ENCODE measurements at places on chromosomes 16 and 17.

GRCh38 chr17:20010099-20010863 lies 1.1 kb downstream of the SPECC1 start:
- peak; percentile 51 for DNase-seq

GRCh38 chr16:27618606-27619327 lies 68.8 kb downstream of the KATNIP start:
- no peak for DNase-seq

DNA sequence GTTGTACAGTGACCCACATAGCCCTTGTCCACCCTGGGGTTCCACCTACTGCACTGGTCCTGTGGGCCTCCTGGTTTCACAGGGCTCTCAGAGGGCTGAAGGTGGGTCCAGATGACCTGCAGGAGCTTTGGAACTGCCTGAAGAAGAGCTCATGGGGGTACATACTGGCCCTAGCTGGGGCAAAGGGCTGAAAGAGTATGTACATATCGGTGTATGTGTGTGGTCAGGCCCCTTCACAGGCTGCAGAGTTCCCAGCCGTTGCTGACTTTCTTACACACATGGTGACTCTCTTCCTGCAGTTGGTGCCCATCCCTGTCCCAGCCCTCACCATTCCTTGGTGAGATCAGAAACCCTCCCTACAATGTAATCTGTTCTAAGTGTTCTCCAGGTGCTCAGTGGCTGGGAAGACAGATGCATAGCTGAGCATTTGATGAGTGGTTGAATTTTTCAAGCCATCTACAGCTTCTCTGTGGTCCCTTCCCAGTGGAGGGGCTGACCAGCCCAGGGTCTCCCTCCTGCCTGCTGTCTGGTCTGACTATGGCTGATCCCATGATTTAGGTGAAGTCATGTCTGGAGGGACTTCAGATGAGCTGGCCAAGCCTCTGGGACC lies 2.4 kb upstream of the NFATC3 start:
- DNase-seq, result no peak

DNA sequence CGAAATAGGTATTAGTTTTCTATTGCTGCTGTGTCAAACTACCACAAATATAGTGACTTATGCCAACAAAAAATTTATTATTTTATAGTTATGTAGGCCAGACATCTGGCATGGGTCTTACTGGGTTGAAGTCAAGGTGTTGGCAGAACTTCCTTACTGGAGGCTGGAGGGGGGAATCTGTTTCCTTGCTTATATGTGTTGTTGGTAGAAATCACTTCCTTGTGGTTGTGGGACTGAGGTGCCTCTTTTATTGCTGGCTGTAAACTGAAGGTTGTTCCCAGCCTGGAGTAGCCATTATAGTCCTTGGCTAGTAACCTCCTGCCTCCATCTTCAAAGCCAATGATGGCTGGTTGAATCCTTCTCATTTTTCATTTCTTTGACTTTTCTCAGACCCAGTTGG lies 439.8 kb upstream of the EEF2KMT start:
- DNase-seq, result no peak

GRCh38 chr16:76882105-76882504 lies 308.9 kb upstream of the MON1B start:
- no peak for DNase-seq

DNA sequence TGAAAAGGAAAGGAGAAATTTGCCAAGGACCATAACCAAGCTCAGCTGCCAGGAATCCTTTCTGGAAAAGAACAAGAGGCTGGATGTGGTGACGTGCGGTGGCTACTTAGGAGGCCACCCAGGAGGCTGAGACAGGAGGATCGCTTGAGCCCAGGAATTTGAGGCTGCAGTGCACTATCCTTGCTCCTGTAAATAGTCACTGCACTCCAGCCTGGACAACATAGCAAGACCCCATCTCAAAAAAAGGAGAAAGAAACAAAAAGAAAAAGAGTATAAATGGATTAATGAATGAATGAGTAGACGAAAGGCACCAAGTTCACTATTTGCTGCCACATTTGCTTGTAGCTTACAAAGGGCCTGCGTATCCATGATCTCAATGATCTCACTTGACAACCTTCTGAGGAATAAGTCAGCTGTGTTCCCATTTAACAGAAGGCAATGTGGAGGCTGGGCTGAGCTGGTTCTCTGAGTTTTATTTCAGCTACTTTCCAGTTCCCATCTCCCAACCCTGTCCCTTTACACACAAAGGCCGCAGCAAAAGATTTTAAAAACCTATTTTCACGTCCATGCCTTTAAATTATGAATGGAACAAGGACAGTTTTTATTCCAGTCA lies 29.8 kb downstream of the ARSG start:
- no peak for DNase-seq

- no peak for DNase-seq
Observed at GRCh38 chr17:20995873-20996723, 46.7 kb downstream of the USP22 start.

- no peak for DNase-seq
Observed at GRCh38 chr16:66740010-66740409, 11.4 kb downstream of the DYNC1LI2 start.

- no peak for DNase-seq
Observed at GRCh38 chr16:48117217-48118105, 38.3 kb downstream of the ABCC12 start.

DNA sequence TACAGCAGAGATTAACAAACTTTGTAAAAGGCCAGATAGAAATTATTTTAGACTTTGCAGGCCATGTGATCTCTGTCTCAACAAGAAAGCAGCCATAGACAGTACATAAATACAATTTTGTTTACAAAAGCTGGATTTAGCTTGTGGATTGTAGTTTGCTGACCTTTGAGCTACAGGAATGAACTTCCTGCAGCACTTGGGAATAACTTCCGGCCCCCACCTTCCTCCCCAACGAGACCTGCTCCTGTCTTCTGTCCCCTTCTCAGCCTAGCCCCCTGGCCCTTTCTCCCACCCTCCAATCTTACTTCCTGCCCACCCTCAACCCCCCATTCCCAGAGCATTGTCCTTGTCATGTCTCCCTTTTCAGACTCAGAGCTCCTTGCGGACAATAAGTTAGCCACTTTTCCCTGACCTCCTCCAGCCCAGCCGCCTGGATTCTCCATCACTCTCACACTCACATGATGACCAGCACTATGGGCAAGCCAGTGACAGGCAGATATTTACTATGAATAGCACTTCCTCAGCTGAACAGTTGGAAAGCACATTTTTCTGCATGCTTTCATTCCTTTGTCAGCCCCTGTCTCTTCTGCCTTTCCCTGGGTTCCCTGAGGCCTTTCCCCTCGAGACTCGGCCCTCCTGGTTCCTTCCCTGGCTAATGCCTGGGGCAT lies 27.6 kb upstream of the DLX3 start:
- DNase-seq, result no peak

DNA sequence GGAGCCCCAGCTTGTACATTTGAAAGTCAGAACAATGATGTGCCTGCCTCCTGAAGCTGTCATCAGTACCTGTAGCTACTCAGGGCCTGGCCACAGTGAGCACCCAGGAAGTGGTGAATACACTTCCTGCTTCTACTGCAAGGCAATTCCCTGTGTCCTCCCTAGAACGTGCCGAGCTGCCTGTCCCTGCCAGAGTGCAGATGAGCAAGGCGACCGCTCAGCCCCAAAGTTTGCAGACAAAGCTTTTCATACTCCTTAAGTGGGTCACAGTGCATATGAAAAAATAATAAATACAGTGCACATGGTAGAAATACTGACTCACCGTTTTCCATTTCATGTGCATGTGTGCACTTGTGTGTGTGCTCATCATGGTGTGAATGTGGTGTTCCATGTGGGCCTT lies 77.3 kb downstream of the MPRIP start:
- peak; percentile 51 for DNase-seq

- DNase-seq, result no peak
Observed at GRCh38 chr16:66001432-66001831, 365.1 kb upstream of the CDH5 start.

DNA sequence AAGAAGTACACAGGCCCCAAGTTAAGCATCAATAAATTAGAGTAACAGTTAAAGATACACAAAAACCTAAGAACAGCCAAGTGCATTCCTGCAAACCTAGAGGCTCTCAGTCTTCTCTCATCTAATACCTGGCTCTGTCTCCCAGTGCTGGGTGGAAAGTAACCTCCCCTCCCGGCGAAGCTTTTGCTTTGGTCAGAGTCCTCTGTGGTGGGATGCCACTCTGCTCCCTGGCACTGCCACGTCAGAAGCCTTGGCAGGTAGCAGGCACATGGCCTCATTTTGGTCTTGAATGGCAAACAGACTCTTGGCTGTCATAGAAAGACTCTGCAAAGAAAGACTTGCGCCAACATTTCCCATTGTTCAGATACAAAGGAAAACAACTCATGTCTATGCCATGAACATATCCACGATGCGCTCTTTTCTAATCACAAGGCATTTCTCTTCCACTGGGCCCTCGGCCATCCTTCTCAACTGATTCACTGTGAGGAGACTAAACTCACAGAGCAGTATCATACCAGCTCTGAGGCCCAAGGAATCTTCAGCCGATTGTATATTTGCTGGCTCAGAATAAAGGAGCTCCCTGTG lies 21.2 kb downstream of the MTHFSD start:
- DNase-seq, result no peak

DNA sequence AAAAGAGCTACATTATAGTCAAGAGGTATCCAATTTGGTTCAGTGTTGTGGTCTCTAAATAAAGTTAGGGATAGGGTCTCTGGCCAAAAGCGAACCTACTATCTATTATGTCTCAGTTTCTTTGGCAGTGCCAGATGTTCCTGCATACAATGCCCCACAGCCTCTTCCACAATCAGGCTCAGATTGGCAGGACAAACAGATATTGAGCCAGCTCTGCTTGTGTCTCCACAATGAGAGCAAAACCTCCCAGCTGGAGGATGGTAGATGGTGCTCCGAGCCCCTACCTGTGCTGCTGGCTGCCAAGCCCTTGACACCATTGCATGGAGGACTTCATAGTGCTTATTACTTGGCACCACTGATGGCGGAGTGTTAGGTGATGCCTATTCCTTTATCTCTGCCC lies 19.7 kb downstream of the PHAF1 start:
- no peak for DNase-seq

GRCh38 chr17:29032857-29033197 lies 10.1 kb upstream of the PIPOX start:
- DNase-seq, result no peak

DNA sequence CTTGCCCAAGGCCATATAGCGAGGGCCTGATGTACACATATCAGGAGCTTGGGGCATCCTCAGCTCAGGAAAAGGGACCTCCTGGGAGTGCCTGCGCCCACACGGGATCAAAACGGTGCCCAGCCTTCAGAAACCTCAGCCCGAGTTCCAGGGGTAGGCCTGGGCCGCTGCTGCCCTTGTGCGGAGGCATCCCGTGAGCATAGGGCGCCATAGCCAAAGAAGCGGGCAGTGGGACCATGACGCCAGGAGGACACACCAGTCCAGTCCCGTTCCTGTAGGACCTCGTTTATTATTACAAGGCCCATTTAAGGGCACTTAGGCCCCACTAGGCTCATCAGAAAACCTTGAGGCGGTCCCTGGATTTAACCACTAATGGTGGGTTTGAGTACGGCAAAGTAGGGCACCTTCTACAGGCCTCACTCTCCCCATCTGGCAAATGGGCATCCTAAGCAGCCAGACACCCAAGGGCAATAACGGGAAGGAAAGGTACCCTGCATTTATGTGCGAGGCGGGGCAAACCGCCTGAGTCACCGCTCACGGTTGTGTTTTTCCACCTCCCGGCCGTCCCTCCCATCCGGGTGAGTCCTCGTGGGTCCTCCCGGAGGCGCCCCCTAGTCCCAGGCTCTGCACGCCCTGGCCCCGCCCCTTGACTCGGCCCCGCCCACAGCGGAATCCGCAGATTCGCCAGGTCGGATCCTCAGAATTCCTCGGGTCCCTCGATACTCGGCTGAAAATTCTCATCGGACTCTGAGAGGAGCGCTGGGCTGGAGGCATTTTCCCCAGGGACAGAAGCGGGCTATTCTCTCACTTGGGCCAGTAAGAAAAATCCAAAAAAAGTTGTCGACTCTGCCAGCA lies 726 bp upstream of the SETD1A start:
- peak; percentile 69 for DNase-seq

GRCh38 chr16:50696126-50696525 lies 2.7 kb downstream of the NOD2 start:
- DNase-seq, result no peak

- no peak for DNase-seq
Observed at GRCh38 chr16:74721716-74722115, 21.1 kb upstream of the MLKL start.

DNA sequence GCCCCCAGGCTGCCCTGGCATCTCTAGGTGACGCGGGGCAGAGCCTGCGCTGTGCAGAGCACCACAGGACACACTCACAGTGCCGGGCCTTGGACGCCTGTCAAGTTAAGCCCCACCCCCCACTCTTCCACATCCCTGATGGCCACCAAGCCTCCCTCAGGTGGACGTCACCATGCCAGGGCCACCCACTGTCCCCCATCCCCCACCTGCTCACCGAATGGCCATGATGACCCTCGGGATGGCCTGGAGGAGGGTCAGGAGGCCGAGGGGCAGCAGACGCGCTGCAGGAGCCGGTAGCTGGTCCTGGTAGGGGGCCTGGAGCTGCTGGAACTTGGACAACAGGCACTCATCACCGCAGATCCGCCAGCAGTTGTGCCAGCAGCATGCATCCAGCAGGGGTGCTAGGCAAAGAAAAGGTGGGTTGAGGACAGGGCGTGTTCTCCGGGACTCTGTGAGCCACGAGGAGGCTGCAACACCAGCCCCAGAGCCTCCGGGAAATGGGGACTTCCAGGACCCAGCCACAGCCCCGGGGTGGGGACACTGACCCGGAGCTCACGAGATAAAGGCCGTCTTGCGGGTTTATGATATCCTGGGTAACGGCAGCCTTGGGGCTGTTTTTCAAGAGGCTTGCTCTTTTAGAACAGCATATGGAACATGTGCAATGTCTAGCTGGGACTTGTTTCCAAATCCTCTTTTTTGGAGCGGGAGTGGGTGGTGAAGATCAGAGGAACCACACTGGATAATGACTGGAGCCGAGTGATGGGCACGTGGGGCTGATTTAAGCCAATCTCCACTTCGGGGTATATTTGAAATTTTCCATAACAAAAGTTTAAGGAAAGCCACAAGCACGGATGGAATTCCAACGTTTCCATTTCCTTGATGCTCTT lies 11.4 kb downstream of the C16orf95 start:
- DNase-seq, result no peak

GRCh38 chr17:1999557-2000251 lies 25.4 kb downstream of the RTN4RL1 start:
- peak; percentile 76 for DNase-seq

GRCh38 chr17:75996665-75997590 lies 3.7 kb upstream of the CDK3 start:
- peak; percentile 59 for DNase-seq

DNA sequence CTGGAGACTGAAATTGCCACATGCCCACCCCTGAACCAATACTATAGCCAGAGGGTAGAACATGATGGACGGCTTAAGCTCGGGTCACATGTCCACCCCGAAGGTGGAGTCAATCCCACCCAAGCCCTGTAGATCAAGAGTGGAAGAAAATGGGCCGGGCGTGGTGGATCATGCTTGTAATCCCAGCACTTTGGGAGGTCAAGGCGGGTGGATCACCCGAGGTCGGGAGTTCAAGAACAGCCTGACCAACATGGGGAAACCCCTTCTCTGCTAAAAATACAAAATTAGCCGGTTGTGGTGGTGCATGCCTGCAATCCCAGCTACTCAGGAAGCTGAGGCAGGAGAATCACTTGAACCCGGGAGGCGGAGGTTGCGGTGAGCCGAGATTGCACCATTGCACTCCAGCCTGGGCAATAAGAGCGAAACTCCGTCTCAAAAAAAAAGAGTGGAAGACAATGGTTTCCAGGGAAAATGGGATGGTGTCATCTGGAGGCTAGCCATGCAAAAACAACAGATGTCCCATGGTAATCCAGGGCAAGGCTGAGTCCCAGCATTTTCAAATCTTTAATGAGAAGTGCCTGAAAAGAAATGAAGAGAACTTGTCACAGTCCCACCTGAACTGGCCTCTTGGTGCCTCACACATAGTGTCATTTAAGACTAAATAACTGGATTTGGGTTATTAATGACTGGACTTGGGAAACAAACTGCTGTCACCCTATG lies 30.1 kb downstream of the CD300LF start:
- DNase-seq, result no peak
